Smooth muscle cell of bladder (primary cell): ENCODE measurements at places on chromosomes 2 and 18. TPM values are rescaled to one million over a fixed set of nuclear protein-coding genes. Genes with fewer than 3 reads are reported as not detected.

TNFRSF11A gene
- 0.09 and 0.14 TPM in 2 replicates for total RNA-seq

CNGA3 gene
- under 0.01 TPM in 1 of 2 replicates, not detected in the other for total RNA-seq

NR4A2 gene
- total RNA-seq, result 0.09 and 1.00 TPM in 2 replicates

UGT1A3 gene
- not detected in 2 replicates for total RNA-seq

HK2 gene
- 86.0 and 91.0 TPM in 2 replicates for total RNA-seq

WDFY1 gene
- total RNA-seq, result 138 and 158 TPM in 2 replicates

FSHR gene
- total RNA-seq, result not detected in 2 replicates

PARD3B gene
- total RNA-seq, result 16.5 and 19.1 TPM in 2 replicates

HNMT gene
- 84.5 and 172 TPM in 2 replicates for total RNA-seq

TLX2 gene
- not detected in 2 replicates for total RNA-seq

RAPH1 gene
- 12.1 and 22.6 TPM in 2 replicates for total RNA-seq

IGFBP2 gene
- 2.8 and 4.7 TPM in 2 replicates for total RNA-seq

CRYGD gene
- not detected in 2 replicates for total RNA-seq

MDH1B gene
- 1.4 and 2.0 TPM in 2 replicates for total RNA-seq

ABCG5 gene
- not detected in 2 replicates for total RNA-seq

VSNL1 gene
- total RNA-seq, result not detected in 2 replicates

IGFBP5 gene
- 928 and 1,359 TPM in 2 replicates for total RNA-seq

NPHP1 gene
- total RNA-seq, result 4.7 and 6.9 TPM in 2 replicates

REG1B gene
- not detected in 2 replicates for total RNA-seq

TMEM37 gene
- 0.37 and 0.57 TPM in 2 replicates for total RNA-seq

IL1R2 gene
- total RNA-seq, result 1.1 and 1.7 TPM in 2 replicates

PCARE gene
- under 0.01 TPM in 1 of 2 replicates, not detected in the other for total RNA-seq

CHRND gene
- total RNA-seq, result not detected in 2 replicates

FIGN gene
- 0.43 and 0.65 TPM in 2 replicates for total RNA-seq

DYNAP gene
- not detected in 2 replicates for total RNA-seq

RAB6C gene
- total RNA-seq, result not detected in 2 replicates

SLC5A7 gene
- total RNA-seq, result not detected in 2 replicates

FBLN7 gene
- total RNA-seq, result 0.57 and 0.74 TPM in 2 replicates

ELOA2 gene
- under 0.01 TPM in 1 of 2 replicates, not detected in the other for total RNA-seq

CDC42EP3 gene
- total RNA-seq, result 13.8 and 16.9 TPM in 2 replicates

PTPRM gene
- total RNA-seq, result 71.8 and 72.0 TPM in 2 replicates

MEX3C gene
- 28.4 and 32.4 TPM in 2 replicates for total RNA-seq

COLEC12 gene
- 29.0 and 79.5 TPM in 2 replicates for total RNA-seq

NPAS2 gene
- 4.8 and 5.8 TPM in 2 replicates for total RNA-seq

DNAJC5G gene
- total RNA-seq, result not detected in 2 replicates

CRYBA2 gene
- total RNA-seq, result not detected in 2 replicates

SERPINB10 gene
- total RNA-seq, result not detected in 2 replicates

DDX18 gene
- total RNA-seq, result 45.2 and 49.4 TPM in 2 replicates

MTLN gene
- 55.6 and 113 TPM in 2 replicates for total RNA-seq

COL3A1 gene
- 5,666 and 6,441 TPM in 2 replicates for total RNA-seq

DAPL1 gene
- total RNA-seq, result not detected in 2 replicates

CCDC121 gene
- 1.3 TPM in 2 replicates for total RNA-seq

RNPEPL1 gene
- total RNA-seq, result 7.4 and 8.5 TPM in 2 replicates

FHL2 gene
- total RNA-seq, result 152 and 244 TPM in 2 replicates

AQP12B gene
- total RNA-seq, result not detected in 2 replicates

MSGN1 gene
- total RNA-seq, result not detected in 2 replicates

GULP1 gene
- total RNA-seq, result 70.3 and 82.1 TPM in 2 replicates

SERPINB4 gene
- 0.14 and 0.46 TPM in 2 replicates for total RNA-seq

ALLC gene
- not detected in 2 replicates for total RNA-seq

CYRIA gene
- 2.8 and 3.7 TPM in 2 replicates for total RNA-seq

SLC40A1 gene
- total RNA-seq, result 28.0 and 103 TPM in 2 replicates
